ENCODE measurements at places on chromosomes 13 and 19.

DNA sequence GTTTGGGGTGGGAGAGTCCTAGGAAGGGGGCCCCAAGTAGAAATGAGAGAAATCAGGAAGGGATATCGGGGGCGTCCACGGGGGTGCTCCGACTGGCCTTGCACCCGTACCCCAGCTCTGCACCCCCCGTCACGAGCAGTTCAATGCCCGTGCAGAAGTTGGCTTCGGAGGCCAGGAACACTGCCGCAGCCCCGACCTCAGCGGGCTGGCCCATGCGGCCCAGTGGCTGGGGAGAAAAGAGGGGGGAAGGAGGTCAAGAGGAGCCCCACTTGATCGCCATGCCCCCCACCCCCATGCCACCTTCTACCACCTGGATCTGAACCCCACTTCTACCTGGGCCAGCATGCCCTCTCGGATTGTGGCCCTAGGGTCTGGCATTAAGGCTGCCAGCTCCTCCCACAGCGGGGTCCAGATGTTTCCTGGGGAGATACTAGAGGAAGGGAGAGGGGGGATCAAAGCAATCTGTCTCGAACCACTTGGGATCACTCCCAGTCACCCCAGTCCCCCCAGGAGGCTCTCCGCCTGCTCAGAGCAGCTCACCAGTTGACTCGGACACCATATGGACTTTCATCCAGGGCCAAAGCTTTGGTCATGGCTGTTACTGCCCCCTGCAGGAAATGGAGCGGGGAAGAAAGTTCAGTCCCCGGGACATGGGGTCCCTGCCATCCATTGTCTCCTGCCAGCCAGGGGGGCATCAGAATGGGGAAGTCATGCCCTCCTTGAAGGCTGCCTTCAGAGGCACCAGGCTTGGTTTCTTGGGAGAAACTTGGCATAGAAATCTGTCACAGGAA is 2.5 kb upstream of the BCAT2 start:
- no peak for DNase-seq

- no peak for DNase-seq
These were observed 26.5 kb upstream of the C13orf46 start for GRCh38 chr13:114000151-114001040.

GRCh38 chr19:10352764-10353671 is 13.6 kb upstream of the ICAM3 start:
- no peak for DNase-seq

DNA sequence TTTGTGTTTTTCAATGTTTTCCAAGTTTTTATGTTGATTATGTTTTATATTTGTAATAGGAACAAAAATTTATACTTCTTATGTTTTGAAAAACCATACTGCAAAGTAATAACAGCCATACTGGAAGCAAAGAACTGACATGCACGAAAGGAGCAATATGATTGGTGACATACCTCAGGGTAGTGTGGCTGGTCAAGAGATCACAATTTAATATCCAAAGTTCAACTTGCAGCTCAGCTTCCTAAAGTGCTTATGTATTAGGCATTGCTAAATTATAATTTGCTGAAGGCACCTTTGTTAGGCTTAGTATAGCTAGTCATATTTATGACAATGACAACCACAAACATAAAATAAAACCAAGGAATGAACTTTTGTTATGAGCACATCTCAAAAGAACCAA is 25.9 kb downstream of the VWA8 start:
- DNase-seq: no peak

- DNase-seq: no peak
These were observed 28.9 kb downstream of the TDRD12 start for GRCh38 chr19:32748497-32748896.

GRCh38 chr13:109719962-109720646 is 66.3 kb downstream of the IRS2 start:
- no peak for DNase-seq

DNA sequence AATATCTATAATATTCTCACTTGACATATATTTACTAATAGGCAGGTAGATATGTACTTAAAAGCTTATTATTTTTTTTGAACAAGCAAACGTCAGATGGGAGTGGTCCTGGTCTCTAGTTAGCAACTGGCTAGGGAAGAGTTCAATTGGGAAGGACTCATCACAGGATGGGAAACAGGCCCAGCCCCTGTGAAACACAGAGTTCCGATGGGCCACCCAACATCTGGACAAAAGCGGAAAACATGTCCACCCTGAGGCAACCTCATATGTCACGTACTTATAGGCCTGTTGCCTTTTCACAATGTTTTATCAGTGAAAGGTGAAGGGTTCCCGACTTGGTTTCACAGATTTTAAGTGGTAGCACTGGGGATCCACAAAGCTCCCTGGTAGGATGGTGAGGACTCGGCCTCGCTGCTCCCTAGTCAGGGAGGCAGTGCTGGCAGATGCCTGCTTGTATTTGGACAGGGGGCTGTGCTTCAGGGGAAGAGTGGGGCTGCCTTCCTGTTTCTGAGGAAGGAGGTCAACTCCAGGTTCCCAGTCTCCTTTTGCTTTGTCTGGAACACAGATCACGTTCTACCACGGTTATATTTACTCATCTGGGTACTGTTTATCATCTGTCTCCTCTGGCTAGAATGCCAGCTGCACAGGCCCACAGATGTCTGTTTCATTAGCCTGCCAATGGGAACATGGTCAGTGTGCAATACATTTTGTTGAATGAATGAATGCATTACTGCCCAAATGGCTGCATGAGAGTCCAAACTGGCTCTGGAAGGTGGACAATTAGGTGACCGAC is 49.4 kb upstream of the SLC15A1 start:
- DNase-seq: no peak

GRCh38 chr19:48510421-48511268 is 990 bp downstream of the LMTK3 start:
- no peak for DNase-seq

GRCh38 chr19:13302526-13303270 is 152.5 kb downstream of the IER2 start:
- no peak for DNase-seq

DNA sequence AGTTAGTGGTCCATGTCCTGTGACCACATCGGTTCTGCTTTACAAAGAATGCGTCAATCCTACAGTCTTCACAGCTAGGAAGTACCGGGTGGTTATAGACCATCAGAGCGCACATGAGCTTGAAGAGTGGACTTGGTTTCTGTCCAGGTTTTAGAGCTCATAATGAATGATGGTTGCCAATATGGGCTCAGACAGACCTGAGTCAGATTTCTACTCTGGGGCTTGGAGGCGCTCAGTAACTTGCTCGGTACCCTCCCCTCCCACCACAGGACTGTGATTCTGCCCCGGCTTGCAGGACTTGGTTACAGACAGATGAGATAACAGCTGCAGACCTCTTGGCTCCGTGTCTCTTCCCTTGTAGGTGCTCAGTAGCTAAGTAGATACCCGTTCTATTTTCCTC is 284.7 kb downstream of the TSHZ3 start:
- DNase-seq: no peak

DNA sequence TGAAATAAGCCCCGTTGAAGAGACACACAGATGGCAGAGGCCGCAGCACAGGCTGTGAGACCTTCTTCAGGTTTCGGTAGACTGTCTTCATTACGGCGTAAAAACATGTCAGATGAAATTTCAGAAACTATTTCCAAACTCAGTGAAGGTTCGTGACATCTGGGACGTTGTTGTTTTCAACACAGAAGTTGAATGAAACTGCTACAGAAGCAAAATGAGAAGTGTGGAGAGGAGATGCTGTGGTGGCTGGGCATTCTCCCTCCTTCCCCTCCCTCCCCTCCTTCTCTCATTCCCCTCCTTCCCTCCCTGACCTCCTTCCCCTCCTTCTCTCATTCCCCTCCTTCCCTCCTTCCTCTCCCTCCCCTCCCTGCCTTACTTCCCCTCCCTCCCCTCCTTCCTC is 113.6 kb downstream of the ATP11A start:
- no peak for DNase-seq
